ENCODE measurements at places on chromosomes 13 and 19. TPM values are rescaled to one million over a fixed set of nuclear protein-coding genes. Genes with fewer than 3 reads are reported as not detected.
A peak's percentile ranks its signal among the peaks of the same experiment; 100 is the strongest.

GRCh38 chr13:40966298-40966697, 52.8 kb downstream of the ELF1 start:
- DNase-seq = no peak

The SIGLEC8 gene
- total RNA-seq = not detected

The S1PR4 gene
- total RNA-seq = 0.26 TPM

The CHST8 gene
- total RNA-seq = 0.13 TPM

GRCh38 chr13:30998136-30999088, 66.0 kb downstream of the TEX26 start:
- no peak for DNase-seq

- DNase-seq = peak; percentile 87
Observed at GRCh38 chr13:44068169-44068568, 188.5 kb downstream of the LACC1 start.
